Muscle of arm (tissue), 14 donors: ENCODE measurements at places on chromosomes 2 and 18. TPM values are rescaled to one million over a fixed set of nuclear protein-coding genes. Genes with fewer than 3 reads are reported as not detected.

TMBIM1 gene
- 87.9 TPM for polyA plus RNA-seq

ALLC gene
- not detected for polyA plus RNA-seq

CCDC68 gene
- 1.2 TPM for polyA plus RNA-seq

PKDCC gene
- 205 TPM for polyA plus RNA-seq
